ENCODE measurements at places on chromosomes 13 and 19.

- DNase-seq = no peak
These were observed 346.6 kb downstream of the TBC1D4 start for GRCh38 chr13:75135325-75135825.

DNA sequence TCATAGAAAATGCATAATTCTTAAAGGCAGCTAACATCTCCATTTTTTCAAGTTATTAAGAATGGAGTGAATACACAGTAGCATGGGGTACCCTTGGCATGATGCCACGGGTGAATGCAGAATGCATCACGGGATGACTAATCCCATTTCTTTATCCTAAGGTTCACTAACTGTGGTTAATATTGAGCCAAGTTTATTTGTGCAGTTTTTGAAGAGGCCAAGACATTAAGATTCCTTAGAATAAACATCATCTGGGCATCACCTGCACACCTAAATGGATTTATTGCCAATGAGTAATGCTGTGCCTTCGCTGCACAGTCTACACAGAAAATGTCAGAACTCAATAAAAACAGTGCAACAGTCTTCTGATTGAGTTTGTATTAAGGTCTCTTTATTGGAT lies 333.1 kb downstream of the GPC6 start:
- DNase-seq = no peak

DNA sequence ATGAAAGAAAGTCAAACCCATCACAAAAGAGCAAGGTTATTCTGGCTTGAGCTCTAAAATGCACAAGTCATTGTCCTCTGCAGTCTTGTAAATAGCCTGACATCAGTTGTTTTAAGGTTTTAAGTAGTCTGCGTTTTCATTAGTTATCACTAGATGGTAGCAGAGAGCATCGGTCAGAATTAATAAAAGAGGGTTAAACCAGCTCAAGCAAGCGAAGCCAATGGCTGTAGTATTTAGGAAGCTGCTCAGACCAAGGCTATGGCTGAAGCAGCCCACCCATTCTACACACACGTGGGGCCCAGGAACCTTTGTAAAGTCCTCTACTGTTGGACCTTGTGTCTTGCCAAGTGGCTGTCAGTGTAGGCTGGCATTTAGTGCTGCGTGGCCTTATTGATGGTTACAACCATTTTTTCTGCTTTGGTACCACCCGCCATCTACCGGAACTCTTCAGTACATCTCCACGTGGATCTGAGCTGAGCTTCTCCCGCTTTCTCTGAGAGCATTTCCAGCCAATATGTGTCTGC lies 13.3 kb upstream of the ZNF57 start:
- no peak for DNase-seq

DNA sequence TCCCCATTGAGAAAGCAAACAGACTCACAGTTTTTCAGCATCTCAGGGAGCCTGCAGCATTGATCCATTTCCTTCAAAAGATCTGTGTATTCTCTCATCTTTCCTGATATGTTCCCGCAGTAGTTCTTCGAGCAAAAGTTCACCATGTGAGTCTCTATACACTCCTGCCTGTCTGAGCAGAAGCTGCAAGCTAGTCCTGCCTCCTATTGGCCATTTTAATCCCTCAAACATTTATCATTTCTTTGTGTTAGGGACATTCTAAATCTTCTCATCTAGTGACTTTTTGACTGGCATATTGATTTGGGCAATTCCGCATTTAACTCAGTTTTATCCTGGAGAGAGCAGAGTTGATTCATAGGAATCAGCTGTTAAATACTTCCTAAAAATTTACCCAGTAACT lies 660.4 kb upstream of the KLF12 start:
- DNase-seq = no peak

- DNase-seq = no peak
These were observed 51.6 kb downstream of the SERP2 start for GRCh38 chr13:44425041-44425814.

GRCh38 chr19:913080-913748 lies at the start of gene R3HDM4:
Gene R3HDM4, minus strand, starts transcription at chr19:913219. Its CDS starts 62 bp downstream, at chr19:913157.
- peak; percentile 86 for DNase-seq

- DNase-seq = no peak
These were observed 30.7 kb downstream of the LMO7 start for GRCh38 chr13:75666646-75667351.

Measured in activated CD4-positive, alpha-beta memory T cell treated with anti-CD3 and anti-CD28 coated beads, Interleukin-2, amount 10 ng/mL, durations not matched to agents 7 days and 5 days (primary cell).